ENCODE measurements at places on chromosomes 11 and 22. TPM values are rescaled to one million over a fixed set of nuclear protein-coding genes. Genes with fewer than 3 reads are reported as not detected.

SLC17A6 gene
- total RNA-seq, result not detected

DNA sequence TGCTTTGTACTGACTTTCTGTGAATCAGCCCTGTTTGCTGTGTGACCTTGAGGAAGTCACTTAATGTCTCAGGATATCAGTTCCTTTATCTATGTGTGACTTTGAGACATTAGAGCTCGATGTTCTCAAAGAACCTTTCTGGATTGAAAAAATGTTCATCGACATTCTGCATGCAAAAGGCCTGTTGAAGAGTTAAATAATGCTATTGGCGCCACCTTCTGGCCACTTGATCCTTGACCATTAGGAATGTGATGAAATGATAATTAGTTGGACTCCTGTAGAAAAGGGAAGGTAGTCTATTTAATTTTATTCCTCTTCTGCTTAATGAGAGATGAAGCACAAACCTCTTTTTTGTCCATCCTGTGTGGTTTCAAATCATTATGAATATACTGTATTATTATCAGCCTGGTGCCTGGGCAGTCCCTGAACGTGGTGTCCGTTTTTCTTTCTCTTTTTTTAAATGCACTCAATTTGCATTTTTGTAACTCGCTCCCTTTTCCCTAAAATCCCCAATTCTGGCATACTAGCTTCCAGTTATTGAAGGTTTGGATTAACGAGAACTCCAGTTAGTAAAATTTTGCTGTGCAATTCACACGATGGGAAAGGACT is 20.7 kb downstream of the ELF5 start:
- peak; percentile 33 for DNase-seq

MMP20 gene
- not detected for total RNA-seq

OR51B5 gene
- not detected for total RNA-seq

GRCh38 chr11:95255251-95256145 is 24.5 kb upstream of the SESN3 start:
- no peak for DNase-seq

GRCh38 chr11:94032066-94032465 is 10.9 kb downstream of the HEPHL1 start:
- no peak for DNase-seq

DNA sequence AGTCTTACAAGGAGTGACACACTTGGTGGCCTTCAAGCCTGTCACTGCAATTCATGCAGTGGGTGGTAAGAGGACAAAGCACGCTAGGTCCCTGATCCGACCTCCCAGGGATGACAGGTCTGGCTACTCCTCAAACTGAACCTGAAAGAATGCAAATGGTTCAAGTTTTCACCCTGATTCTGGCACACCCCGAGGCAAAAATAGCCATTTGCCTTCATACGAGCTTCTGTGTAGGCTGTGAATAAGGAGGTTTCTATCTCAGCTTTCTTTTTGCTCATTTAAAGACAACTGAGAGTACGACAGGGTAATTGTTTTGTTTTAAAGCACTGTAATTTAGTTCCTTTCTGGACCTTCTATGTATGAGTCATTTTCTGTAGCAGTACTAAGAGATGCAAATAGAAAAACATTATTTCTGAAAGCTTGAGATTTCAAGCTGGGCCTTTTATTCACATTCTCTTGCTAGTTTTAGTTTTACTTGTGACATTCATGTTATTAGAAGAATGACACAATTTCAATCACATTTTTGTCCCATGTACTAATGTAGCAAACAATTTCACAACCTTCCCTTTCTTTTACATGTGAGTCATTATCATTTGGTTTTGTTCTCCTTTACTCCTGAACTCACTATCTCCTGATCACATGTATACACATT is 56.6 kb upstream of the FDX1 start:
- no peak for DNase-seq

GRCh38 chr11:94002226-94002625 is 18.9 kb upstream of the HEPHL1 start:
- no peak for DNase-seq

DNA sequence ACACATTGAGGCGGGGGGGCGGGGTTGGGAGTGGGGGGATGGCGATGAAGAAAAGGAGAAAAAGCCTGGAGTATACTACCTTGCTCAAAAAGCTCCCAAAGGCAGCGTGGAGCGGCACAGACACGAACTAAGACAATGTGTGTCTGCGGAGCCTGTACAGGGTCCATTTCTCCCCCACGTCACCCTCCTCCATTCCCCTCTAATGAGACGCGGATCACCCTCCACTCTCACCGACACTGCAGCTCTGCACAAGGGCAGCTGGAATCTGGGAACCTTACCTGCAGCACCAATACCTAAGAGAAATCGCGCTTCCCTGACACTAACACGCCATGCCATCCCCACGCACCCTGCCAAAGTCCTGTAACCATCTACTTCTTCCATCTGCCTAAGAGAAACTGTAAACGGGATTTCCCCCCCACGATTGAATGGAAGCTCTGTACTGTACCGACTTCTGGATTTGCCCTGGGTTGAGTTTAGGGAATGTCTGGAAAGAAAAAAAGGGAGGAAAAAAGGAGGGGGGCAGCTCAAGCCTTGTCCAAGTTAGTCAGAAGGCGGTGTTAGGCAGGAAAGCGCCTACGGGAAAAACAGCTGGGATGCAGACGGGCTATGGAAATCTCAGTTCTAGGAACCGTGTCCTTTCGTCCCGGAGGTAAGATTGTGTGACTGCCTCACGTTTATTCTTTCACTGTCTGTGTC is 125.7 kb upstream of the C11orf58 start:
- no peak for DNase-seq

SLC22A9 gene
- not detected for total RNA-seq

DNA sequence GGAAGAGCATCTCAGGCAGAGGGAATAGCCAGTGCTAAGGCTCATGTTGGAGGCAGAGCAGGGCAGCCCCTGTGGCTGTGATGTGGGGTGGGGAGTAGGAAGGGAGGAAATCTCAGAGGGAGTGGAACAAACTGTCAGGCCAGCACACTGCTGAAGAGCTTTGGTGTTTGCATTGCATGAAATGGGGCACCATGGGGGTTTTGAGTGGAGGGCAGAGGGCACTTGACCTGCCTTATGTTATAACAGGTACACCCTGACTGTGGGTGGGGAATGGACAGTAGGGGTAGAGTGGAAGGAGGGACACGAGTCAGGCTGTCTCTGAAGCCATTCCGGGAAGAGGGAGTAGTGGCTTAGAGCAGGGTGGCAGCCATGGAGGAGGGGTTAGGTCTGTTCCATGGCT is 24.0 kb downstream of the PRDM11 start:
- no peak for DNase-seq

DNA sequence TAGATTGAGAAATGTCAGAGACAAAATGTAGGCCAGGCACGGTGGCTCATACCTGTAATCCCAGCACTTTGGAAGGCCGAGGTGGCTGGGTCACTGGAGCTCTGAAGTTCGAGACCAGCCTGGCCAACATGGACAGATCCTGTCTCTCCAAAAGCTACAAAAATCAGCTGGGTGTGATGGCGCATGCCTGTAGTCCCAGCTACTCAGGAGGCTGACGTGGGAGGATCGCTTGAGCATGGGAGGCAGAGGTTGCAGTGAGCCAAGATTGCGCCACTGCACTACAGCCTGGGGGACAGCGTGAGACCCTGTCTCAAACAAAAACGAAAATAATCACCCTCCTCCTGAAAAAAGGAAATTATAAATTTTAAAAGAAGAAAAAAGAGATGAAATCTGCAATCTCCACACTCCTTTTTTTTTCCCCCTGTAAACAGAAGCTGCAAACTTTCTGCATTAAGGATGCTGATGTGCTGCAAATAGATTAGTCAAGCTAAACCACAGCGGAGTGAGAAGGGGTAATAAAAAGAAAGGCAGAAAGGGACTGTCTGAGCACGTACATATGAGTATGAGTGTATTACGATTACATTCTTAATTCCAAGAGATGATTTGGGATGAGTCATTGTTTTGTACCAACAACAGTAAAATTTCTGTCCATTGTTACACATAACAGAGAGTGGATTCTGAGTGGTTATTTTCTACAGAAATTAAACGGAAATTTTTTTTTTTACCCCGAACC is 87.3 kb downstream of the SIK3 start:
- DNase-seq, result no peak

B3GAT3 gene
- total RNA-seq, result 71.1 TPM

ENDOD1 gene
- total RNA-seq, result 15.8 TPM

DNA sequence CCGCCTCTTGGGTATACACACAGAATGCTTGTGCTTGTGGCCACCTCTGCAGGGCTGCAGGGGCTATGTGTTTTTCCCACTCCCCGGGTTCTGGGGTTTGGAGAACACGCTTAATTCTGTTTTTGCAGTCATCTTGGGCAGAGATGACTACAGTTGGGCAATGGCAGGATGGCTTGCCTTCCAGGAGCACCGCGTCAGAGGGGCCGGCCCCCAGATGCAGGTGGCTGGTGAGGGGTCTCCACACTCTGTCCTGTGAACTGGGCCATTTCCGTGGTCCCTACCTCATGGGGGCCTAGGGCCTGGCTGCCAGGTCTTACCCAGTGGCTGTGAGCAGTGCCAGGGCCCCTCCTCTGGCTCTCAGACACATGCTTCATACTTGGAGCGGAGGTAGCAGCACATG is 68.3 kb downstream of the CTTN start:
- no peak for DNase-seq

NLRP14 gene
- total RNA-seq, result 0.05 TPM

GRCh38 chr11:17386331-17387084 is 2.0 kb downstream of the KCNJ11 start:
- DNase-seq, result peak; percentile 50

B4GALNT4 gene
- 1.5 TPM for total RNA-seq

GRCh38 chr11:62791501-62792201 is at the start of gene TMEM223:
Gene TMEM223, minus strand, starts transcription at chr11:62792006. Its CDS starts 12 bp downstream, at chr11:62791994.
- peak; percentile 92 for DNase-seq

DNA sequence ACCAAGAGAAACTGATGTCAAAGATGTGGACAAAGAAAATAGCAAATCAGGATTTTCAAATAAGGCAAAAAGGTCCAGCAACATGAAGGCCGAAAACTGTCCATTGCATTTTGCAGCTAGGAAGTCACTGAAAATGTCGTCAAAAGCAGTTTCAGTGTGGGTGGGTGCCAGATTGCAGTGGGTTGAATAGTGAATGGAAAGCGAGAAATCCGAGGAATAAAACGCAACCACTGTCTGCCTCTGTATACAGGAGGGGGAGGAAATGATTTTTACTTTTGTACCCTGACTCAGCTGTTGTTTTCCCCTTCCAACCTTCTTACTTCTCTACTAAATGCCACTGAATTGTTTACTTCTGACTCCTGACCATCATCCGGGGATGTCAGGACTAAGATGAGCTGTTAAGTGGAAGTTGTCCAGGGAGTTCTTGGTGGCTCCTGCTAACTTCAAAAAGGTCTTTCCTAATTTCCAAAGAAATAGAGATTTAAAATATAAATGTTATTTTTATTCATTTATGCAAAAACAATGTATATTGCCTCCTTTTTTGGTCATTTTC is 64.9 kb upstream of the BIRC3 start:
- no peak for DNase-seq

DNA sequence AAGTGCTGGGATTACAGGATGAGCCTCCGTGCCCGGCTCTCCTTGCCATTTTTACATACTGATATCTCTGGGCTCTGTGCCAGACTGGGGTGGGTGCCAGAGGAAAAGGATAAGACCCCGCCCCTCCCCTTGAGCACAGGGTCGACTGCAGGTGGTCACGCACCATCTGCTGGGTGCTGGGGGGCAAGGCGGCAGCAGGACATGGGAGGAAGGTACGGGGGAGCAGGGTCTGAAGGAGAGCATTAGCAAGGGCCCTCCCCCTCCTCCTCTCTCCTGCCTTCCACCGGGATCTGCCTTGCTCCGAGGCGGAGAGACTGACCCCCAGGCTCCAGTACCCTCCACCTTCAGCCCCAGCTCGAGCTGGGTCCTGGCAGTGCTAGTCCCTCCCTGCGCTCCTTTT is 9.7 kb upstream of the PGA3 start:
- no peak for DNase-seq

DNA sequence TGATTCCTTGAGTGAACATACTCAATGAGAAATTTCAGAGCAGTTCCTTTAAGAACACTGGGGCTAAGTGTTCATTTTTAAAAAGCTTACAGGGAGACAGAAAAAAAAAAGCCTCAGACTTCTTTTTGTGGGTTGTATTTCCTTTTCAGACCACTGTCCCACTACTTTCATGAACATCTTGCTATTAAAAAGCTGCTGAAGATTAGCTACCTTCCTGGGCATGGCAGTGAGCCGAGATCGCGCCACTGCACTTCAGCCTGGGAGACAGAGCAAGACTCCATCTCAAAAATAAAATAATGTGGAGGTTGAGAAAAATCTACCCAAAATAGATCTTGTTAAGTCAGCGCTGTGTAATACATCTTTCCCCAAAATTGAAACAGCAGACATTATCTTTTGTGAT is 10.8 kb downstream of the TRAF6 start:
- no peak for DNase-seq

GRCh38 chr11:122440811-122441665 is 214.5 kb upstream of the UBASH3B start:
- DNase-seq, result no peak

DNA sequence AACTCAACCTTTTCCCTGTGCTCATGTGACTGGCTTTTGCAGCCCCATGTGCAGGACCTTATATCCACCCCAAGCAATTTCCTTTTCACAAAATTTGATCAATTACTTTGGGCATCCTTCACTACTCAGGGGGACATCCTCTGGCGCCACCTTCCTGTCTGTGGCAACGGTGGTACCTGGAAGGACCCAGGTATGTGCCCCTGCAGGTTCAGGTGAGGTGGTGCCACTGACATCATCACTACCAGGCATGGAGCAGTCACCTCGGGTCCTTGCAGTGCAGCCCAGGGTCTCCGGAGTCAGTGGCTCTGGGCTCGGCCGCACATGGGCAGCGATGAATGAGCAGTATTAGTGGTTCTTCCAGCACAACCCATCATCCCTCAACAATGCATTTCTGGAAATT is 37.7 kb upstream of the B3GAT1 start:
- DNase-seq, result no peak

- no peak for DNase-seq
Measured at GRCh38 chr22:27134315-27134701, 476.9 kb downstream of the MIAT start.

PKNOX2 gene
- total RNA-seq, result not detected

- peak; percentile 2 for DNase-seq
Measured at GRCh38 chr11:17611049-17611448, 64.0 kb downstream of the OTOG start.

GRCh38 chr22:21698430-21699329 is 32.9 kb downstream of the PPIL2 start:
- DNase-seq, result no peak

SLC5A4 gene
- total RNA-seq, result not detected

DNA sequence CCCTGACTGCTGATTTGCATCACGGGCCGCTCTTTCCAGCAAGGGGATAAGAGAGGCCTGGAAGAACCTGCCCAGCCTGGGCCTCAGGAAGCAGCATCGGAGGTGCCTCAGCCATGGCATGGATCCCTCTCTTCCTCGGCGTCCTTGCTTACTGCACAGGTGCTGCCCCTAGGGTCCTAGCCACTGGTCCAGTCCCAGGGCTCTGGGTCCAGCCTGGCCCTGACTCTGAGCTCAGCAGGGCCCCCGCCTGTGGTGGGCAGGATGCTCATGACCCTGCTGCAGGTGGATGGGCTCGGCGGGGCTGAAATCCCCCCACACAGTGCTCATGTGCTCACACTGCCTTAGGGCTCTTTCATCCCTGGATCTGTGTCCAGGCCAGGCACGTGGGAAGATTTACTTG is 7.0 kb upstream of the IGLL5 start:
- DNase-seq, result no peak

- DNase-seq, result no peak
Measured at GRCh38 chr11:58616594-58616993, 5.9 kb upstream of the CNTF start.

All from activated CD4-positive, alpha-beta T cell treated with anti-CD3 and anti-CD28 coated beads, Interleukin-2, amount 10 ng/mL, durations not matched to agents 7 days and 5 days (primary cell).